ENCODE measurements at places on chromosomes 4 and X. TPM values are rescaled to one million over a fixed set of nuclear protein-coding genes. Genes with fewer than 3 reads are reported as not detected.

DNA sequence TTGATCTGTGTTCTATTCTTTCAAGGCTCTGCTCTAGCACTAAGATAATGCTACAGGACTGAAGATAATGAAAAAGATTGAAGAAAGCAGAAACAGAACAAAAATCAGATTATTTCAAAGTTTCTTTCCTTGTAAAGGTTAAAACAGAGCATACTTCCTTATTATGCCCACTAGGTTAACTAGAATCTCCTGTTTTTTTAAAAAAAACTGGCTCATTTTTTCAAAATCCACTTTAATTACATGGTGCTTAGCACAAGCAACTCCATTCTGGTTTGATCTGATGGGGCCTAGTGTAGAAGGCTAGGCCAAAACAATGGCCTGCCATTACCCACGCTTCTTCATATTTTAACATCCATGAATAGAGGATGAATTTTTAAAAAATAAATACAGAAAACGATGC, 1.2 kb upstream of the UBA6 start:
- DNase-seq, result no peak

GRCh38 chr4:142242156-142242555, 603.9 kb downstream of the INPP4B start:
- peak; percentile 10 for DNase-seq

- no peak for DNase-seq
These were observed 105.2 kb upstream of the STX18 start for GRCh38 chr4:4647041-4647440.

DNA sequence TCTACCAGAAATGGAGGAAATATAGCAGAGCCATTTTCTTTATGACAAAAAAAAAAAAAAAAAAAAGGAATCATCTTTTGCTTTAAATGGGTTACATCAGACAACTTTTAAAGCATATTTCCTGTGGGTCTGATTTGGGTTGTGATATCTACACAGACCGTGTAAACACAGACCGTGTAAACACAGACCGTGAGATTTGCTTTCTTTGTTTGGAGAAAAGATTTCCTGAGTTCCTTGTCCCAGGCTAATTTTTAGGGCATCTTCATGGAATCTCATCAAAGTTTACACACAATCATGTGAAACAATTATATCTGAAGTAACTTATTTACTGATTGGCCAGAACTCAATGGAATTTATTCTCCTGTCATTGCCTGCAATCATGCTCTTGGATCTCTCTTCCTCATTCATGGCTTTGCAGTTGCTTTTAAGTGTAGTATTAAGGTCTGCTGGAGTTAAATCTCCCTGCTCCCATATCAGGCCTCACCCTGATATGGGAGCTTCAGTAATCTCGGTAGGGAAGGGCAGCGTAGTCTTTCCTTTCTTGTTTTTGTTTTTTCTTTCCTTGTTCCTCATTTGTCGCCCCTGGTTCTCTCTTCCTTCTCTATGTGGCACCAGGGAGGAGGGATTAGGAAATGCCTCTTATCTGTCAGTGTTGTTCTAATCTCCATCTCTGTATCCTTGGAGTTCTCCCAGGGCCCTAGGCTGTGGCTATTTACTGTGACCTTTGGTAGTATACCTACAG, 248.6 kb upstream of the JADE1 start:
- DNase-seq, result no peak

DNA sequence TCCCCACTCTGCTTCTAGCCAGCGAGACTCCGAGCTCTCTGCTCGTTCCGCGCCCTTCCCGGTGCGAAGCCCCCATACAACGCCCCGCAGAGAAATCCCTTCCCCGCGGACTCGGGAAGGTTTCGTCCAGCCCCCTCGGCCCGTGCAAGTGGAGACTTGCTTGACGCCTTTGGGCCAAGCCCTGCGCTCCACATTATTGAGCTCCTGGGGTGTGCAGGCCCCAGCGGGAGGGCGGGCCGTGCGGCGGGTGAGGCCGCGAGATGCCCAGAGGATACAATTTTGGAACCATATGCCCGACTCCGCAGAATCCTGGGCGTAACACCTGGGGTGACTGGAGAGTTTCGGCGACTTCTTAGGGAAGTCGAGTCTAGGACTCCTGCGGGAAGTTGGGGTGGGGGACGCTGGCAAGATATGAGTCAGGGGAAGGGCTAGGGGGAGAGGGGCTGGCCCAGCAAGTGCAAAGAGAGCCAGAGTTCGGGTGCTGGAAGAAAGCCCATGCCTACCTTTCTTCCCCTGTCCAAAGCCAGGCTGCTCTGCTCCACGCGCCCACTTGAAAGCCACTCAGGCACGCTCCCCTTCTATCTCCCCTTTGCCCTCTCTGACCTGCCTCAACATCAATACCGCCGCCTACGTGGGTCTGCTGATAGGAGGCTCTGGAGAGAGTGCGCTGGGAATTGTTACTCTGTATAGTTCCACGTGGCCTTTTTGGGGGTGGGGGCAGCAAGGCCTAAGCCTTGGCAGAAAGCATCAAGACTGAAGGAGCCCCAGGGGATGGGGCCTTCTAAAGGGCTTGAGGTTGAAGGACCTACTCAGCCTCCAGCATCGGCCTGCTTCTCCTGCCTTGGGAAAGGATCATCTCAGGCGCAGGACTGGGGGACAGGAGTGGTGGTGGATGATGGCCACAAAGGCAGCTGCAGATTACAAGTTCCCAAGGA, 1.2 kb upstream of the ELF4 start:
- no peak for DNase-seq

DNA sequence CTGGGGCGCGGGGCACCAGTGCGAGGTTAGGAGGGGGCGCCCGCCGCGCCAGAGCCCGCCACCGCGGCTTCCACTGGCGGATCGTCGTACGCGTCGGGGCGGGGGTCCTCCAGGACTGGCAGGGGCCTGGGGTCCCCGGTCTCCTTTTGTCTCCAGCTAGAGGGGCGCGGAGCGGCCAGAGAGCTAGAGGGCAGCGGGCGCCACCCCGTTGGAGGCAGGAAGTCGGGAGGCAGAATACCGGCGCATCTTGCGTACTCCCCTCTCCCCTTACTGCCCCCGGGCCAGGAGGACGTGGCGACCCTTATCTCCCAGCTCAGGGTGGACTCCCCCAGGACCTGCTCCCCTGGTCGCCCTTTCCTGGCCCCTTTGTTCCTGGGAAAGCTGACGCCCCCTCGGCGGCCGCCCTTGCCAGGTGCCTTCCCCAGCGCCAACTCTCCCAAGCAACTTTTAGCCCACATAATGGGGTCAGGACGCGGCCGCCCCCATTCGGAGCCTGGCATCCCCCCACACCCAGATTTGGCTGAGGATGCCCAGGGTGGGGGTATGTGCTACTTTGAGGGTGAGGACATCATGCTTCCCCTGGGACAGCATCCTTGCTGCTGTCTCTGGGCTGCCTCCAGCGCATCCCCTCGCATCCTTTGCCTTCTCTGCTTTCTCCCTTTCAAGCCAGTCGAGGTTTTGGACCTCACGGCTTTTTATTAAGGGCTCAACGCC, 933 bp downstream of the CNKSR2 start:
- no peak for DNase-seq

GRCh38 chr4:37946503-37947179, 13.6 kb upstream of the PTTG2 start:
- peak; percentile 9 for DNase-seq

DNA sequence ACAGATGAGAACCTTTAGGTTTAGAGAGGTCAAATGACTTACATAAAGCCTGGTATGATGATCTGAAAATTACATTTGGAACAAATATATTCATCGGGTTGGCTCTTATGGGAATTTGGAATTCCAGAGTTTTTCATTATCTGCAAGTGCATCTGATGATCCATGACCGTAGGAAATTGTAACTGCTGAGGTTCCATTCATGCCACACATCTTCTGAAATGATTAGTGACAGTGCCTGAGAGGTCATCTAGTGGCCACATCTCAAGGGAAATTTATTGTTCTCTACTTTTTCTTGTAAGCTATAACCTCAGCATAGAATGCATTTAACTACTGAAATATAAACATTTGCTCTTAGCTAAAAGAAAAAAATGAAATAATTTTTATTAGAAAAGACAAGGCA, 105.8 kb upstream of the NWD2 start:
- DNase-seq, result no peak

GRCh38 chr4:86302251-86302650, 57.6 kb downstream of the MAPK10 start:
- DNase-seq, result peak; percentile 89

DNA sequence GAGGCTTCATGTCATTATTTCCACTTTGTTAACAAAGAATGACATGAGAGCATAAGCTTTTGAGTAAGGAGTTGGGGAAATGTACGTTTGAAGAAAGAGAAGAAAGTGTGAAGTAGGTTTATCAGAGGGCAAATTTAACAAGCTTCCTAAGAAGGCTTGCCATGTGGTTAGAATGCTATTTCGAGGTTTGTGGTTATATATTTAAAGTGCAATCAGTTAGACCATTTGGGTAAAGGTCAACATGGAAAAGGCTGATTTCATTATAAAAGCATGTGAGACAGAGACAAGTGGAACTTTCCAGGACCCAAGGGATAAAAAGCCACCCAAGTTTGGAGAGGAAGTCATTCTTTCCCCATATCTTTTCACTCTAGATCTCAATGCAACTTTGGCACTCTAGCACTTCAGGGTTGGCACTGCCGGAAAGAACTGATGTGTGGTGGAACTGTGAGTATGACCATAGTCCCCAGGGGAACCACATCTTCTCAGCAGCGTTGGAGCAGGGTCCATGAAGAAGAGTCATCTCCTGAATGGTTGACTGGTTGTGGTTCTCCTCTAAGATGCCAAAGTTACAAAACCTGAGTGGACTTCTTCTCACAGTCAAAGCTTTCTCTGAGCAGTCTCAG, 529.9 kb downstream of the MID1IP1 start:
- no peak for DNase-seq

DNA sequence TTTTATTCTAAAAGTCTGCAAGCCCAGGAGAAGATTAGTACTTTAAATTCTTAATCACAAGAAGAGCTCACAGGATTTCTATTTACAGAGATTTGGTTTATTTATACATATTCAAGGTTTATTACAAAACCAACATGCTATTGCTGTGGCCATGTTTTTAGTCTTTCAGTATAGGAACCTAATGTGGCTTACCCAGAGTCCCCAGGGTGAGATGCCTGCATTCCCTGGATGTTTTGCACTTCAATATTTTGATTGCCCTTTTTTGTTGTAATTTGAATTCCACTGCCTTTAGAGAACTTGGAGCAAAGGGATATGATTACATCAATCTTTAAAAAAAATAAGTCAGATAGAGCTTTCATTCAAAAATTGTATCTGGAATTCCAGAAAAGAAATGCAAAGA, 146.0 kb upstream of the FRMPD4 start:
- DNase-seq, result no peak

GRCh38 chrX:73561801-73562200, 1.2 kb upstream of the CHIC1 start:
- peak; percentile 42 for DNase-seq

- no peak for DNase-seq
These were observed 760.2 kb downstream of the RAB28 start for GRCh38 chr4:12723849-12724447.

DNA sequence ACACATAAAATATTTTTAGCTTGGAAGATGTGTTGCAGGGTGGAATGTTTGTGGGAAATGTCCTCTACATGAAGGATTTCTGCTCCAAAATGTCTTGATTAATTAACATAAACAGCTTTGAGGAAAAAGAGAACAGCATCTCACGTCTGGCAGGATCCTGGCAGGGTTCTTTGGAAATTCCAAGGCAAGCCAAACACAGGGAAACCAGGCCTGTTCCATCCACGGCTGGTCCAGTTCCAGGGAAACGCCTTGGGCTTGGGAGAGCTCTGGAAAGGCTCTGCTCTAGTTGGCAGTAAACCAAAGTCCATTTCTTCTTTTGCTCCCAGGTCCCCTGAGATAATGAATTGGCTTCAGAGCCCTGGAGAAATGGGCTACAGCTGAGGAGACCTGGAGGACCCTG, 42.4 kb upstream of the GAB1 start:
- peak; percentile 93 for DNase-seq

HEPH gene
- 19.0 TPM for total RNA-seq

GSX2 gene
- total RNA-seq, result not detected

KIAA1210 gene
- 0.10 TPM for total RNA-seq
